ENCODE measurements at places on chromosomes 6 and 20. TPM values are rescaled to one million over a fixed set of nuclear protein-coding genes. Genes with fewer than 3 reads are reported as not detected.

TMEM200A gene
- total RNA-seq: 3.4 TPM

CLIC5 gene
- not detected for total RNA-seq

NHSL1 gene
- total RNA-seq: 9.9 TPM

PTCRA gene
- not detected for total RNA-seq

TRIM10 gene
- total RNA-seq: not detected

PSORS1C2 gene
- total RNA-seq: not detected

GMDS gene
- 10.7 TPM for total RNA-seq

HMGCLL1 gene
- total RNA-seq: 0.34 TPM

EFCAB8 gene
- total RNA-seq: under 0.01 TPM

PROKR2 gene
- total RNA-seq: not detected

MTCH1 gene
- 261 TPM for total RNA-seq

UBE2C gene
- 225 TPM for total RNA-seq

NKX2-4 gene
- total RNA-seq: not detected

CUL9 gene
- total RNA-seq: 22.9 TPM

IYD gene
- not detected for total RNA-seq

LKAAEAR1 gene
- total RNA-seq: 0.84 TPM

OR12D3 gene
- not detected for total RNA-seq

TRIM40 gene
- total RNA-seq: not detected

CTCFL gene
- not detected for total RNA-seq

MOXD1 gene
- total RNA-seq: 13.8 TPM

TBC1D7 gene
- 14.4 TPM for total RNA-seq

SNAP91 gene
- 0.15 TPM for total RNA-seq
